ENCODE measurements at places on chromosomes 4 and X.

- no peak overlapping the region for H3K27ac ChIP-seq
- no peaks in the 10 kb centered on the region for H3K27me3 ChIP-seq
- H3K36me3 ChIP-seq: peaks cover 25% of the 10 kb centered on the region
- no peak for DNase-seq
Measured at GRCh38 chr4:725391-726234, 20.0 kb downstream of the PCGF3 start.

DNA sequence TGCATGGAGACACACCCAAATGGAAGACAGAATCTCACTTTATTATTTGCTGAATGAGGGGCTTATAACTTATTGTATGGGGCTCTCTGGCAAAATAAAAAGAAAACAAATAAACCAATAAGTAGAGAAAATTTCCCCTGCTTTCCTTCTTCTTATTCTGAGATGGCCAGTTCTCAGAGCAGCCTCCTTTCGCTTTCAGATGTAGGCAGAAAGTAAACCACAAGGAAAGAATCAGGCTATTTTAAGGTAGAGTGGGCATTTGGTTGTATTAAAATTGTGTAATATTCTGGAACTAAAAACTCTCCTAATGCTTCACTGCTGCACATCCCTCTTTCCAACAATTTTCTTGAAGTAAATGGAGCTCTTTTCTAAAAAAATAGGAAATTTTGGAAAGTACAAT lies 241.8 kb downstream of the GALNTL6 start:
- no peaks in the 10 kb centered on the region for H3K4me1 ChIP-seq
- no peaks in the 10 kb centered on the region for H3K36me3 ChIP-seq
- H3K4me3 ChIP-seq: no peak overlapping the region
- no peak overlapping the region for H3K27ac ChIP-seq

GRCh38 chr4:118254368-118254767 lies 98.4 kb downstream of the PRSS12 start:
- no peak for DNase-seq
- no peaks in the 10 kb centered on the region for H3K27me3 ChIP-seq
- no peaks in the 10 kb centered on the region for H3K4me1 ChIP-seq
- H3K4me3 ChIP-seq: no peak overlapping the region
- H3K36me3 ChIP-seq: no peaks in the 10 kb centered on the region

DNA sequence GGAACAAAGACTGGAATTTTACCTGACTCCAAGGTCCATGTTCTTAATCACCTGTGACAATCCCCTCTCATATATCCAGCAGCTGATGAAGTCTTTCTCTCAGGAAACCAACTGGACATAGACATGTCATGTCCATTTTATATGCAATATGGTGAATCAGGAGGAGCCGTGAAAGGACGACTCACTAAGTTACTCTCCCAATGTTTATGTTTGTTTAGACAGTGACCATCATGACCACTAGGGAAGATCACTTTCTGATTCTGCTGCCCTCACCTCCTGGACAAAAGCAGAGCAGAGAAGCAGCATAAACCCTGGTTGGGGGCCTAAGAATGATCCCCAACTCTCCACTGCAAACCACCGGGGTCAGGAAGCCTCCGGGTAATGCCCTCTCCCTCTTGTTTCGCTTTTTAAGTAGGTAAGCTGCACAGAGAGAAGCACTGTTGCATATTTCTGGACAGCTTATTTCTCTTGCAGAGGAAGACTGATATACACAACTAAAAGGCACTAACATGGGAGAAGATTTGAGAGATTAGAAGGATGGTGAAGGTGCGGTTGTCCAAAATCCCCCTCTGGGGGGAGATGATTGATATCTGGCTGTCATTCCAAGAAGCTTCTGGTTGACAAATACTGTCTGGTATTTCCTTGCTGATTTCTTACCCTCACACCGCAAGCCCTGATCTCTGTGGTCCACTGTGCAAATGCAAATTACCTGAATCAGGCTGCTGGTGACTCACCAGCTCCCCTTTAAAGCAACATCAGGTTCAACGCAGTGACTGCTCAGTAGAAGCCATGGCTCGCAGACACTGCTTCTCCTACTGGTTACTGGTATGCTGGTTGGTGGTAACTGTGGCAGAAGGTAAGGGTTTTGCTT lies at the start of gene ODAPH:
TSS of gene ODAPH (plus strand) at position 773 of the 871 bp plus-strand sequence. CDS start at position 790, 17 bp downstream.
- H3K27me3 ChIP-seq: no peaks in the 10 kb centered on the region
- H3K4me3 ChIP-seq: no peak within 1 kb of the TSS
- DNase-seq: no peak

DNA sequence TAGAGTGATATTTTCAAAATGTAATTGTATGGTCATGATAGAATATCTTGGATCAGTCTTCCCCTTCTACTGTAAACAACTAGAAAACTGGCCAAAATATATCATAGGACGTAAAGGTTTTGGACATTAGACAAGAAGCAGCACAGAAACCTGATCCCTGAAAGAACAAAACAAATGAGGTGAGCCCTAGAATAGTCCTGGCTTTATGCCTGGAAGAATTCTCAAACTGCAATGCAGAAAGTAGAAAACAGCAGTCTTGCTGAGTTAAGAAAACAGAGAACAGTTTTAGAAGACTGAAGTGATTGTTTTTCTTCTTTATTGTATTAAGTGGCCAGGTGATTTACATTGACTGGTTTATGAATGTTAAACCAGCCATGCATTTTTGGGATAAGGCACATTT lies 19.5 kb downstream of the NSUN7 start:
- H3K4me1 ChIP-seq: no peaks in the 10 kb centered on the region
- H3K36me3 ChIP-seq: no peaks in the 10 kb centered on the region
- no peaks in the 10 kb centered on the region for H3K27me3 ChIP-seq

- no peaks in the 10 kb centered on the region for H3K27me3 ChIP-seq
- H3K4me3 ChIP-seq: no peak overlapping the region
- no peaks in the 10 kb centered on the region for H3K36me3 ChIP-seq
- no peaks in the 10 kb centered on the region for H3K4me1 ChIP-seq
Measured at GRCh38 chr4:17096692-17097091, 198.2 kb upstream of the LDB2 start.

Data from lower lobe of right lung (tissue), 2 donors.